ENCODE measurements at places on chromosomes 3 and 15. TPM values are rescaled to one million over a fixed set of nuclear protein-coding genes. Genes with fewer than 3 reads are reported as not detected.

DNA sequence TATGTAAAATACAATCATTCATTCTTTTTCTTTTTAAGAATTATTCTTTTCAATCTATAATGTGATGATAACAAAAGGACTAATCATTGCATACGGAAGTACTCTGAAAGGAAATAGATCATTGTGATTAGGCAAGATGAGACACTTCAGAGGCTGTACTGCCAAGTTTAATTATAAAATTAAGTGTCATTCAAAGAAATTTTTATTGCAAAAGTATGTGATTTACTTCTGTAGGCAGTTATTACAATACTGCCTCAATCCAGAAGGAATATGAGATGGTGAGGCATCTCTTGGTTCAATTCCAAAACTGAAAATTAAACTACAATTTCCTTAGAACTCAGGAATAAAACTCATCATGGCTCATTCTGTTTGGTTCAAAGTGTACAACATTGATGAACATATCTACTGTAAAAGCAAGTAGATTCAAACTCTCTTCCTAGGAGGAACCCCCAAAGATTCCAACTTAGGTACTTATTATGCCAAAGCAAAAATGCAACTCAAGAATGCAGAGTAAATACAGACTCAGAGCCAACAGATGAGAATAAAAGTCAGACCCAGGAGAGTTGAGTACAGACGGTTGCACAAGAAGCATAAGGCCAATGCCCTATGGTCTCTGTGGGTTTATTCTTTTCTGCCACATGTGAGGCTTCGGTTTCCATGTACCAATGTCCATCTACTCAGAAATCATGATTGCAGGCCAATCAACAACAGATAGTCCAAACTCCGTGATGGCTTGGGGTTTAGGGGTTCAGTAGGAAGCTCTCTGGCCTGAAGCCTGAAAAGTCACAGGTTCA is 118.5 kb upstream of the WNT5A start:
- ATAC-seq = no peak

- no peak for ATAC-seq
These were observed 722.3 kb upstream of the LMCD1 start for GRCh38 chr3:7779331-7779730.

GRCh38 chr3:61562721-61563312 is 1.4 kb downstream of the PTPRG start:
- ATAC-seq = peak; percentile 4

The FOXB1 gene
- total RNA-seq = 7.1 TPM

The MEIS2 gene
- 123 TPM for total RNA-seq

The HRG gene
- total RNA-seq = not detected

DNA sequence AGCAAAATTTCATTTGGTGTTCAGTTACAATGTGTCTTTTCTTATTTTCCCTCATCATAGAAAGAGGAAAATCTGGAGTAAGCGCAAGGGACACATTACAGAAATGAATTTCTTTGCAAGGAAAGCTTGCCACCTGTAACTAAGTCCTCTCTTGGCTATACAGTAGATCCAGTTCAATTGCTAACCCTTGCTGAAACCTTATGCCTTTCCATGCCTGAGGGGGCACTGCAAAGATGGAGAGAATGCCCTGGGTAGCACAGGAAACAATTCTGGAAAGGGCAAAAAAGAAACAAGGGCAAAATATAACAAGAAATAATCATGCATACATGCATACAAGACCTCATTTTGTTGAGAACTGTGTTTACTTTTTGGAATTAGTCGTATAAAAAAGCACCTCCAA is 4.3 kb downstream of the CADM2 start:
- no peak for ATAC-seq

DNA sequence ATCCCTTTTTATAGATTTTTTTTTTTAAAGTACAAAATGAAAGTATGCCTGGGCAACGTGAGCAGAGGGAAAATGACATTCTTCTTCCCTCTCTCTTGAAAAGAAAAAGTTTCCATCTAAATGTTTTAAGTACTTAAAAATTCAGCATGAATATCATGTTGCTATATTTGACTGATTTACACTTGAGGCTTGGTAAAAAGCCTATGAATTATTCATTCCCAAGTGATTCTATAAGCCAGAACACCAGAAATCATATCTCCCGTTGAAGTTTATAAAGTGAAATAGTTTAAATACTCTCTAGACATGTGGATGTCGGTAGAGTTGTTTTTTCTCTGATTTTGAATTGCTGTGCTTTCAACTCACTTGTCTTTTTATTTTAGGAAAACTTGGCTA is 276.2 kb upstream of the RARB start:
- no peak for ATAC-seq

- ATAC-seq = peak; percentile 22
These were observed 78.4 kb upstream of the LRTM1 start for GRCh38 chr3:55006244-55006676.

DNA sequence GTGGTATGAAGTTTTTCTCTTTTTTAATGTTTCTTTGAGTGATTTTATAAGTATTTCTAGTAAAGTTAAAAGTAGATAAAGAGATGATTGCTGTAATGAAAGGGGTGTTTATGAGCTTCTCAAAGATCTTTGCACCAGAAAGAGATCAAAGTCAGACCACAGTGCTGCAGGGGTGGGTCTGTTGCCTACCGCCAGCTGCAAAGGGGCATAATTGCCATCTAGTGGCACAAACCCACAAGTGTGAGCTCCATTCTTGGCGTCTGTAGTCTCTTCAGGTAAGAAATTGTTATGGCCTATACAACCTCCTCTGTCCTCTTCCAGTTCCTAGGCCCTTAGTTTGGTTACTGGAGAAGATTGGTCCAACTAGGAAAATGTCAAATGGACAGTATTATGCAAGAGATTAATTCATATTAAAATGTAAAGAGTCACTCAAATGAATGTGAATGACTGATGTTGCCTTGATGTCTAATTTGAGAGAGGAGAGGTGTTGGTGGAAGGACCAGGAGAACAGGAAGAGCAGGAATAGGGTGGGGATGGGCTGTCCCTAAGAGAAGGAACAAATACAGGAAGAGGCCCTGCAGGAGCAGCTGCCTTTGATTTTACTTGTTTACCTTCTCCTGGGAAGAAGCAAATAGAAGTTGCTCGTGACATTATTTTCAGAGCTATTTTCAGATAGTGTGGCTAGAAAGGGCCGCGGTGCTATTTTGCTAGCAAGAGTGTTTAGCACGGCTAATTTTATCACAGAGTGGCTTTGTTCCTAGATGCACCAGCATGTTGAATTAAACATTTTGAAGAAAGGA is 53.0 kb upstream of the GSK3B start:
- peak; percentile 63 for ATAC-seq

DNA sequence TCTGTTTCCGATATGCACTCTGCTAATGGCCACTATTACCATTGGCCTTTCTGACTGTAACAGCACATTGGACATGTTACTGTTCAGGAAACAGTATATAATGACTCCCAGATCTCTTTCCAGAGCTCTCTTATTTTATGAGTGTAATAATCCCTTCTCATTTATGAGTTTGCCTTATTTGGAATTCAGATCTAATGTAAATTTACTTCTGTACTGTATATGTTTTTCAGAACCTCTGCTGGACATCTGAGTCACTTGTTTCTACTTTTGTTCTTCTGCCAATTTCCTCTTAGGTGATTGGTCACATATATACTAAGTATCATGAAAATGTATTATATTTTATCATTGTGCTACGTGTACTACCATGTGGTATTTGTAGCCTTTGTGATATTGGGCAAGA is 30.5 kb downstream of the RSRC1 start:
- ATAC-seq = no peak

The KLHL6 gene
- total RNA-seq = 0.37 TPM

- no peak for ATAC-seq
These were observed 11.0 kb downstream of the ANKRD63 start for GRCh38 chr15:40271685-40272484.

The GJD2 gene
- 0.67 TPM for total RNA-seq

- ATAC-seq = no peak
These were observed 74.0 kb upstream of the MANF start for GRCh38 chr3:51311055-51311454.

DNA sequence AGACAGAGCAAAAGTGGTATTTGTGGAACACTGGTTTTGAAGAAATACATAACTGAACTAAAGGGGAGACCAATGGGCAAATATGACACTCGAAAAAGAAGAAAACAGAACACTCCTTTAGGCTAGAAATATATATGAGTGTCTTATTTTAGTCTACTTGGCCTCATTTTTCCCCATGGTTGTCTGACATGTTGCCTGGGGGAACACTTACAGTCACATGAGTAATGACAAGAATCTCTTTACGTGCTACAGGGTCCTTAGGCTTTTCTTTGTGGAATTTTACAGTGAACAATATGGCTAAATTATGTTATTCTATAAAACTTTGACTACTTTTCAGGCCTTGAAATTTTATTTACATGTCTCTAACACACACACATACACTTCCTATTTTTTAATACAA is 17.6 kb downstream of the METTL6 start:
- ATAC-seq = no peak

- no peak for ATAC-seq
These were observed 35.4 kb downstream of the MFSD1 start for GRCh38 chr3:158837240-158837639.

DNA sequence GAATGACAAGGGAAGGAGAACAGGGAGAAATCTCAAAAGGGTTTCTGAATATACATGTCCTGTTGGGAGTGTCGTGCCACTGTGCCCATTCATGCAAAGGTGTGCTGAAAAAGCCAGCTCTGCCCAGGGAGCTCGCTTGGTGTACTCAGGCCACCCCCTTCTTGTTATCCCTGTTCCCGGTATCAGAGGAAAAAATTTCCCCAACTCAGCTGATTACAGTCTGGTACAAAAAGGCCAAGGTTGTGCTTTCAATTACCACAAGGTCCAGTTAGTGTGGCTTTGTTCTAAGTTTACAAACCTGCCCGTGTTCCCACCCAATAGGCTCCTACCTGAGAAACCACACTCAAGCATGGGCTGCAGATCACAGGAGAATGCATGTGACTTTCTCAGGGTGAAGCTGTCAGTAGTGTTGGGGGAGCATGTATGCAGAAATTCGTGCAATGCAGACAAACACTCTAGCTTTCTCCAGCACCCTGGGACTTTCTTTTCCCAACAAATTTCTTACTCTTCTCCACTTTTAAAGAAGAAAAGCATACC is 648.5 kb downstream of the NR2F2 start:
- no peak for ATAC-seq

The FAM107A gene
- total RNA-seq = 8.6 TPM

DNA sequence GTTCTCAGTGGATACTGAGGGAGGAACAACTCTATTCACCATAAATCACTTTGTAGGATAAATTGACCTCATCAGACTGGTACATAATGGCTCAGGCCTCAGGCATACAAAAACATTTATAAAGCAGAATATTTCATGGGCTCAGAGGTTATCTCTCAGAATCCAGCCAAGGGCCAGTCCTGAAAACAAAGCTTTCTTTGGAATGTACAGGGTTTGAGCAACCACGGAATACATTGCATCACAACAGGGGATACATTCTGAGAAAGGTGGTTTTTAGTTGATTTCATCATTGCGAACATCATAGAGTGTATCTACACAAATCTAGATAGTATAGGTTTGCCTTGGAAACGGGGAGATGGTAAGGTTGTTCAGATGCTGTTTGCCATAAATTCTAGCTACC is 33.4 kb upstream of the CTDSPL2 start:
- no peak for ATAC-seq

DNA sequence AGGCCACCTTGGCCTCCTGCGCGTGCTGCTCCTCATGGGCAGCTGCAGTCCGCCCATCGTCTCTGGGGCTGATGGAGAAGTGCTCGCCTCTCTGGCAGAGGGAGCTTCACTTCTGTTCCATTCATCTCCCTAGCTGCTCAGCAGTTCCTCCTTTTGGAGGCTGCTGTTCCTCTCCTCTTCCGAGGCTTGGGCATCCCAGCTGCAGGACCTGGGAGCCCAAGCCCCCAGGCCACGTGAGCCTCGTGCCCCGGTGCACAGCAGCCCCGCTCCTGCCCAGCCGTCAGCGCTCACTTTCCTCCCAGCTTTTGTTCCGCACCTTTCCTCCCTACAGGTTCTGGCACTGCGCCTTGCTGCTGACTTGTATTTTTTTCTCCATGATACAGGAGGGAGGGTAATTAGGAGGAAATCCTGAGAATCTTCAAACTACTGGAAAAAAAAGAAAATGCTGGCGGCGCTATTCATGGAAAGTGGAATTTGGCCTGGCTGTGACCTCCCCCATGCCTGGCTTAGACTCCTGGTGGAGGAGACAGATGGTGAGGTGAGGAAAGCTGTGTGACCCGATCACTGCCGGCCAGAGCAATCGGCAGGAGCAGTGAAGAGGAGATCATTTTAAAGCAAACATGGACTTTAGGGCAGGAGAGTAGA is 210.1 kb downstream of the CHST2 start:
- peak; percentile 88 for ATAC-seq

DNA sequence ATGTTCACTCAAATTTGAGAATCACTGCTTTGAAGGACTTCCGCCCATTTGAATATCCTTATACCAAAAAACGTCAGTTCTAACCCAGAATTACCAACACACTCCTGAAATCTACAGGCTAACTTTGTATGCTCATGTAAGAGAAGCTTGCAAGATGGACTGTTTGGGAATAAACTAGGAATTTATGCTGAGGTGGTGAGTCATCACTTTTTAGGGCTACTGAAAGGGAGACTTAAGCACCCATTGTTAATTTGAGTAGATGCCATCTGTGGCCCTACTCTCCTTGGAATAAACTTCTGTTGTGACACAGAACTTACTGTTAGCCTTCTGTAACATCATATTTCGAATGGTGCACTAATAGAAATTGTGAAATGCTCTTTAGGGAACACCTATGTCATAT is 74.6 kb downstream of the FGF12 start:
- ATAC-seq = peak; percentile 85

DNA sequence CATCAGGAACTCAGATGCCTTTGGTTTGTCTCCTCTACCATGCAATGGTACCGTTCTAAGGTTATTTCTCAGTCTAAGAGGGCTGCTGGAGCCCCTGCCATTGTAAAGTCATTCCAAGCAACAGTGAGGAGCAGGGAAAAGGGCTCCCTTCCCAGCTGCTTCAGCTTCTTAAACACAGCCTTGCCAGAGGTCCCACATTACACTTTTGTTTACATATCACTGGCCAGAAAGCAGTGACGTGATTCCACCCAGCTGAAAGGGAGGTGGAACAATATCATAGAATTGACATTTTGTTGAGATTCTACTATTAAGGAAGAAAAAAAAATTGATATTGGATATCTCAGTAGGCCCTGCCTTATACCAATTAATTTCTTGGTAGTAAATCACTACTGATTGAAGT is 194.6 kb downstream of the SUCLG2 start:
- ATAC-seq = no peak

The CHRNA3 gene
- total RNA-seq = 9.1 TPM

GRCh38 chr3:177934001-177934891 is 602.0 kb upstream of the KCNMB2 start:
- ATAC-seq = peak; percentile 88

- ATAC-seq = peak; percentile 24
These were observed 22.9 kb downstream of the EPHB3 start for GRCh38 chr3:184584464-184584891.

- no peak for ATAC-seq
These were observed 25.4 kb downstream of the FILIP1L start for GRCh38 chr3:100088735-100089368.

- ATAC-seq = no peak
These were observed 13.2 kb upstream of the FURIN start for GRCh38 chr15:90855139-90855538.

The FAM81A gene
- total RNA-seq = 1.3 TPM

The GPR27 gene
- total RNA-seq = 6.5 TPM
